IMR-90 (cell line): ENCODE measurements at places on chromosomes 2 and 18.
A peak's percentile ranks its signal among the peaks of the same experiment; 100 is the strongest.

DNA sequence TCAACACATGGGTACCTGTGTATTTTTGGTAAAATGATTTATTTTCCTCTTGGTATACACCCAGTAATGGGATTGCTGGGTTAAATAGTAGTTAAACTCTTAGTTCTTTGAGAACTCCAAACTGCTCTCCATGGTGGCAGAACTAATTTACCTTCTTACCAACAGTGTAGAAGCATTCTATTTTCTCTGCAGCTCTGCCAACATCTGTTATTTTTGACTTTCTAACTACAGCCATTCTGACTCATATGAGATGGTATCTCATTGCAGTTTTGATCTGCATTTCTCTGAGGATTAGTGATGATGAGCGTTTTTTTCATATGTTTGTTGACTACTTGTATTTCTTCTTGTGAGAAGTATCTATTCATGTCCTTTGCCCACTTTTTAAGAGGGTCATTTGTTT is 180.6 kb downstream of the FSIP2 start:
- DNase-seq, result no peak

- DNase-seq, result peak; percentile 90
Observed at GRCh38 chr2:205708231-205708631, 25.9 kb downstream of the NRP2 start.

- peak; percentile 72 for DNase-seq
Observed at GRCh38 chr2:188675391-188676009, 298.7 kb upstream of the COL3A1 start.

GRCh38 chr2:25283921-25284320 is 57.8 kb downstream of the DNMT3A start:
- no peak for DNase-seq

GRCh38 chr2:168182550-168183249 is 64.7 kb downstream of the STK39 start:
- DNase-seq, result no peak

DNA sequence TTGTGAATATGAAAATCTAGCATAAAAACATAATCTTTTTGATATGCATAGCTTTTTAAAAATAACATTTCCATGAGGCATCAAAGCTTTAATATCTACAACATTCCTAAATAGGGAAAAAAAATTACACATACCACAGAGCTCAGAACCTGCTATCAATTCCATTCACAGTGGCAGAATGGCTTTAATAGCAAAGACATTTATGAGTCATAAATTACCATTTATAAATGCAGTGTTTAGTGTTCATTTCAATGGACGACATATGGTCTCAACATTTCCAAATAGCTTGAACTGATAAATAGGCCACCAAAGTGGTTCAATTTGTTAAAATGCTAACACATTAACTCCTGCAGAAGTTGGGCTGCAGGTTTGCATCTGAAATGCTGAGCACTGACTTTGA is 600.6 kb upstream of the SETBP1 start:
- DNase-seq, result no peak

- peak; percentile 97 for DNase-seq
Observed at GRCh38 chr2:159131914-159132281, 154.6 kb downstream of the WDSUB1 start.

GRCh38 chr2:114684403-114684802 is 242.0 kb downstream of the DPP10 start:
- DNase-seq, result no peak

DNA sequence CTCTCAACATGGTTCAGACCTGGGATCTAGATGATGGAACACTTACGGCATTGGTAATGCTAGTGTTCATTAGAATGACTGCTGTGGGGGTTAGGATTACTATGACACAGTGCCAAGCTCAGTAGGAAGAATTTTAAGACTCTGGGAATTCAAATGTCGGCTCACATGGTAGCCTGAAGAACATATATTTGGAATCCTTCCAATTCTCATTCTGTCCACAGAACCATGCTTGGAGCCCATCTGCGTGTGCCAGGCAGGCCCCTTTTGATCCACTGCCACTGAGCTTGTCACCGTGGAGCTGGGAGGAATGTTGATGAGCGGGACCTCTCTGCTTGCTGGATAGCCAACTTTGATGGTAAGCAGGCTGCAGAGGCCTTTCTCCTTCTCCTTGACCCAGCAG is 322.0 kb upstream of the SOX11 start:
- DNase-seq, result no peak

GRCh38 chr2:84924173-84925106 is 19.0 kb downstream of the TMSB10 start:
- peak; percentile 30 for DNase-seq

DNA sequence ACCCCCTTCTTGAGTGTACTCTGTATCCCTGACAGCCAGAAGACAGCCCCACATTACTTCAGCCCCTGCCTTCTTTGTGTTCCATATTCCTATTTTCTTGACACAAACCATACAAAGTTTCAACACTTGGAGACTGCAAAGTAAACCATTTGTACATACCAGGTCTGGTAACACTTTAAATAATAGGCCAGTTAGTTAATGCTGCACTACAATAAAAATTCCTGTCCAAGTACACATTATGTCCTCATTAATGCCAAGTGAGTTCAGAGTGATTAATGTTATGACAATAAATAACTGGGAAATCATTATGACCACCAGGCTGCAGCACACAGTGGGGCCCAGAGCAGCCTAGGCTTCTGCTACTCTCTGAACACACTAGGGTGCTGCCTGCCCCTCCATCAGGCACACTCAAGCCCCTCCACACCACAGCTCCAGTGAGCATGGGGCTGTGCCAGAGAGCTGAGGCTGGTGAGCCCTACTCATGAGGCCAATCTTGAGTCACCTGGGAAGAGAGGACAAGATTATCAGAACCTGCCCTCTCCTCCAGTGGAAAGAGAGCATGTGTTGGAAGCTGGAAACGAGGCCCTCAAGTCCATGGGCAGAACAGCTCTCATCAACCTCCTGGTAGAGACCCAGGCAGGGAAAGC is 138.7 kb downstream of the TTC32 start:
- DNase-seq, result no peak

DNA sequence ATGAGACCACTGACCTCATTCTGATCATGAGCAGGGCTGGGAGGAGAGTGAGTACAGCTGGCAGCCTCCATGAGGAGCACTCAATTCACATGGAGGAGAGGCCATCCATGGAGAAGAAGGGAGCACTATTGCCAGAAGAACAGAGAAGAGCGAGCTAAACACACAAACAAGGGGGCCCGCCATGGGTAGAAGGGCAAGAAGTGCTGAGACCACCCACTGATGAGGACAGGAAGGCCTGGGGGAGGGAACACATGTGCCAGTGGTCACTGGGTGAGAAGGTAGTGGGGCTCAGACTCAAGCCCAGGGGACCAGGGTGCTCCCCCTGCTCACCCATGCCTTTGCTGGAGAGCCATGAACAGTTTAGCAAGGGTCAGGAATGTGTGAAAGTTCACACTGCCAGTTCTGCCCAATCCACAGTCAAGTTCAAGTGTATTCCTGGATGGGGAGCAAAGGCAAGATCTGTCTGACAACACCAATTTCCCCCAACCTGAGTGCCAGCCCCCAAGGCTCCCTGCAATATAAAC is 57.7 kb downstream of the TTC32 start:
- no peak for DNase-seq

DNA sequence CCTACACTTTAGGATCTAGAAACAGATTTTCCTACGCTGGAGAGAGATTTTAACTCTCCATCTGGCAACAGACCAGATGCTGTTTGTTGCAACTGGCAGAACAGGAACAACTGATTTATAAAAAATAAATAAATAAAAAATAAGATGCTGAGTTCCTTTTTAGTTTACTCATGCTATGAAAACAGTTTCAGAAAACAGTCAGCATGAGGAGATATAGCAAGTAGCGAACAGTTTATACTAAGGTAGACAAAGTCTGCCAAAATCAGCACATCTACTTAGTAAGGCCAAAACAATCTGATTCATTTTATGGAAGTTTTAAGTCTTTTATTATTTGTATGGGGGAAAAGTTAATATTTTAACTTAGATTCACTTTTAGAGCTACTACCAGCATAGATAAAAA is 974.0 kb upstream of the CNTNAP5 start:
- DNase-seq, result no peak

DNA sequence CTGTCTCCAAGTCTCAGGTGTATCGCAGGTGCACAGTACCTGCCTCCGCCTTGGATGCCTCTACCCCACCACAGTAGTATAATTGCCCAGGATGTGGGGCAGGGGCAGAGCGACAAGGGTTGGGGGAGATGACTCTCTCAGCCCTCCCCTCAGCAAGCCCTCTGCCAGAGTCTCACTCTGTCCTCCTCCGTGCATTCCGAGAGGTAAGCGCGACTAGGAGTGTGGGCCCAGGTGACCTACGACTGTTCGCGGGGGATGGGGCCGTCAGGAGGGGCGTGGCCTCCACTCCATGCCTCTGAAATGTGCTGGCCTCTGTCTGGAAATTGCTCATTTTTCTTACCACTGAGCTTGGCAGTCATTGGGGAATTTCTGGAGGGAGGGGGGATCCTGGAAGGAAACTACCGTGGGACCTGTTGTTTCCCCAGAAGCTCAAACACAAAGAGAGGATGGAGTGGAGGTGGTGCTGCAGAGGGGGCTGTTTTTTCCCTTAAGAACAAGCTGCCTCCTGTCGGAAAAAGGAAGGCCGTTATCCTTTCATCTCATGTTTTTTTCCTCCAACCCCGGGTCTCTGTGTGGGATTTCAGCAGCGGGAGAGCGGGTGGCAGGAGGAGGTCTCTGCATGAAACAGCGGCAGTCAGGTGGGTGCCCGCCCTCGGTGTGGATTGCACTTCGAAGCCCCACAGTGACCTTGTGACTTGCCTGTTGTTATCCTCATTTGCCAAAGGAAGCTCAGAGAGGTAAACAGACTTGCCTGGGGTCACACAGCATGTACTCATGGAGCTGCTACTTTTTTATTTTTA is 13.0 kb upstream of the RALB start:
- DNase-seq, result peak; percentile 82

GRCh38 chr2:165544897-165545296 is 75.4 kb downstream of the CSRNP3 start:
- DNase-seq, result no peak

DNA sequence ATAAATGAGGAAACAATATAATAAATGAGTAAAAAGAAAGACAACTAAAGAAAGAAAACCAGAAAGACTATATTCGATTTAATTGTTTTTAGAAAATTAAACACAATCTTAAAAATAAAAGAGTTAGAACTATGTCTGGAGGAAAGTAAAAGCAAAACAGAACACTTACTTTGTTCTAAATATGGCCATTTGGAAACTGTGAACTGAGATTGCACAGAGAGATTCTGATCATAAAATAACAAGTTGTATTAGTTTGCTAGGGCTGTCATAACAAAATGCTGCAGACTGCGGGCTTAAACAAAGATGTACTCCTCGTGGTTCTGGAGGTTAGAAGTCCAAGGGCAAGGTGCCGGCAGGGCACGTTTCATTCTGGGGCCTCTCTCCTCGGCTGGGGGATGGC is 128.1 kb upstream of the AQP4 start:
- DNase-seq, result no peak

GRCh38 chr2:172865422-172865821 is 129.8 kb downstream of the RAPGEF4 start:
- DNase-seq, result peak; percentile 48

DNA sequence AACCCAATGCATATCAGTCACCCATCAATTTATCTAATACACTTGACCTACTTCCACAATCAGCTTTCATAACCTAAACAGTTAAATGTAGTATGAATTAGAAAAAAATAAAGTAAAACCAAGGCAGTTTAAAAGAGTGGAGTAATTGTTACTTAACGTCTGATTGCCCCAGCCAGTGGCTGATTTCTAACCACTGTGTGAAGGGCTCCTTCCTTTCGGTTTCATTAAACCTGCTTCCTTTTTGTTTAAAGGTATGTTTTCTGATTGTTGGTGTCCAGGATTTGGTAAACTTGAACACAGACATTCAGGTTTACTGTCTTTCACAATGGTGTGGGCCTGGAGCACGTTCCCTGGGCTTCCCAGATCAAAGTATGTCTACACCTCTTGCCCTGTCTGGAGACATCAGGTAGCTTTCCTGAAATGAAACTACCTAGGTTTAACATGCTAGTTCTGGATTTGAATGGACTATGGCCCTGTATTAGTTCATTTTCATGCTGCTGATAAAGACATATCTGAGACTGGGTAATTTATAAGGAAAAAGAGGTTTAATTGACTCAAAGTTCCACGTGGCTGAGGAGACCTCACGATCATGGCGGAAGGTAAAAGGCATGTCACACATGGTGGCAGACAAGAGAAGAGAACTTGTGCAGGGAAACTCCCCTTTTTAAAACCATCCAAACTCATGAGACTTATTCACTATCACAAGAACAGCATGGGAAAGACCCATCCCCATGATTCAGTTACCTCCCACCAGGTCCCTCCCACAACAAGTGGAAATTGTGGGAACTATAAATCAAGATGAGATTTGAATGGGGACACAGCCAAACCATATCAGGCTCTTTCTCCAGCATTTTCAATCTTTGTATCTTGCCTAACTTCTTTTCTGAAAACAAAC is 605.2 kb upstream of the ID2 start:
- no peak for DNase-seq

DNA sequence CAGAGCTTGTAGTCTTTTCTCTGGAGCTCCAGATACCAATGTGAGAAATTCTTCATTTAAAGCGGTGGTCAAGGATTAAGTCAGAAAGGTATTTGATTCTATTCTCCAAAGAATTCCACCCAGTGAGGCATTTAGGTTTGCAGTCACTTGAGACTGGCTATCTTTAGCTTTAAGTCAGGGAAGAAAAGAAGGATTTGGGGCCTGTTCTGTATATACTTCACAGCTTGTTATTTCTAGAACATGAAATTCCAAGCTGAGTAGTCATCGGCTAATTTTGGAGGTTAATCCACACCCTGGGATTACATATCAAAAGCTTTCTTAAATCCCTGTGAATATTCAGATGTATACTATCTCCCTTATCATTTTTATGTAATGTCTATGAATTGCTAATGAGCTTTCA is 39.4 kb downstream of the MYOM1 start:
- DNase-seq, result peak; percentile 28

- no peak for DNase-seq
Observed at GRCh38 chr2:218880102-218880858, at the start of gene WNT10A. WNT10A (plus strand) TSS chr2:218880852; CDS start chr2:218880996, 144 bp downstream.
